ENCODE measurements at places on chromosomes 7 and 10.

DNA sequence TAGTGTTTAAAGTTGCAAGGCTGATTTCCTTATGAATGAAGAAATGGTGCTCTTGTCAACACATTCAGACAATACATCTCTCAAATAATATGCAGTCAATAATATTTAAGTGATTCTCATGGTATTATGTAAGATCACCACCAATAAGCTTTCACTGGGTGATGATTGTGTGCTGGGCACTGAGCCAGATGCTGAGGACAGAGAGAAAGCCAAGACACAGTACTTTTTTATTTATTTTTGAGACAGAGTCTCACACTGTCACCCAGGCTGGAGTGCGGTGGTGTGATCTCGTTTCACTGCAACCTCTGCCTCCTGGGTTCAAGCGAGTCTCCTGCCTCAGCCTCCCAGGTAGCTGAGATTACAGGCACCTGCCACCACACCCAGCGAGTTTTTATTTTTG, 130.6 kb upstream of the LSM8 start:
- no peak for DNase-seq

DNA sequence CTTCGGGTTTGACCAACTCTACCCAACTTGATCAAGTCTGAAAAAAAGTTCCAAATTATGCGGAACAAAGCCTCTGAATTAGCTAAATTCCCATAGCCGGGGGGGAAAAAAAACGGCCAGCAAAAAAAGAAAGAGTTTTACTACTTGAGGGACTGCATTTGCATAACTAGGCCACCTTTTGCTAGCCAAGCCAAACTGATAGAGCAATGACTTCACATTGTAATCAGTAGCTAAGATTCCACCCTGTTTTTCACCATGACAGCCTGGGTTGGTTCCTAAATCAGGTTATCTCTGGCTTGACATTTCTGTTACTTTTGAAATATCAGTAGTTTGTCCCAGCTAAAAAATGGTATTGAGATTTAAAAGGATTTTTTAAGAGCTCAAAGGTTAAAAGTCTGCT, 31.4 kb upstream of the CREB3L2 start:
- DNase-seq = no peak

DNA sequence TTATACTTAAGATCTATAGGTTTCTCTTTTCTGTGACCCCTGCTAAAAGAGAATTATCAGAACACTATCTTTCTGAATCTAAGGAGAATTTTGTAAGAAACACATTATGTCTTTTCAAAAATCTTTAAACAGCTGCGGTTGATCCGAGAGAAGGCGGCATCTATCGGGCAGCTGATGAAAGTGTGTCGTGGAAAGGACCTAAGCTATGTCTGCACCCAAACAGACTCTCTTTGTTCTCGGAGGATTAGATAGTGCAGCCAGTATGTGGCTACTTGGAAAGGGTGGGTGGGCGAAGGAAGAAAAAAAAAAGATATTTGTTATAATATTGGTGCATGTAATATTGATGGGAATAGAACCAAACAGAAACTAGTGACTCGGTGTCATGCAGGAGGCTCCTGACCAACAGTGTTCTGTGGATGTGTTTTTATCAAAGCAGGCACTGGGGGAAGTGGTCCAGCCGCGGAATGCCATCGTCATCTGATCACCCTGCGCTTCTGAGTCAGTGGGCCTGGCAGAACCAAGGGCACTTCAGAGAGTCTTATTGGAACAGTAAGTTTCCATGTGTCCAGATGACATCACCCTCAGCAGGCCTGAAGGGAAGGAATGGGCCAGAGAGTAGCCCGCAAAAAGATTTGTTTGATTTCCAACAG, 509.7 kb upstream of the AKR1E2 start:
- DNase-seq = no peak

DNA sequence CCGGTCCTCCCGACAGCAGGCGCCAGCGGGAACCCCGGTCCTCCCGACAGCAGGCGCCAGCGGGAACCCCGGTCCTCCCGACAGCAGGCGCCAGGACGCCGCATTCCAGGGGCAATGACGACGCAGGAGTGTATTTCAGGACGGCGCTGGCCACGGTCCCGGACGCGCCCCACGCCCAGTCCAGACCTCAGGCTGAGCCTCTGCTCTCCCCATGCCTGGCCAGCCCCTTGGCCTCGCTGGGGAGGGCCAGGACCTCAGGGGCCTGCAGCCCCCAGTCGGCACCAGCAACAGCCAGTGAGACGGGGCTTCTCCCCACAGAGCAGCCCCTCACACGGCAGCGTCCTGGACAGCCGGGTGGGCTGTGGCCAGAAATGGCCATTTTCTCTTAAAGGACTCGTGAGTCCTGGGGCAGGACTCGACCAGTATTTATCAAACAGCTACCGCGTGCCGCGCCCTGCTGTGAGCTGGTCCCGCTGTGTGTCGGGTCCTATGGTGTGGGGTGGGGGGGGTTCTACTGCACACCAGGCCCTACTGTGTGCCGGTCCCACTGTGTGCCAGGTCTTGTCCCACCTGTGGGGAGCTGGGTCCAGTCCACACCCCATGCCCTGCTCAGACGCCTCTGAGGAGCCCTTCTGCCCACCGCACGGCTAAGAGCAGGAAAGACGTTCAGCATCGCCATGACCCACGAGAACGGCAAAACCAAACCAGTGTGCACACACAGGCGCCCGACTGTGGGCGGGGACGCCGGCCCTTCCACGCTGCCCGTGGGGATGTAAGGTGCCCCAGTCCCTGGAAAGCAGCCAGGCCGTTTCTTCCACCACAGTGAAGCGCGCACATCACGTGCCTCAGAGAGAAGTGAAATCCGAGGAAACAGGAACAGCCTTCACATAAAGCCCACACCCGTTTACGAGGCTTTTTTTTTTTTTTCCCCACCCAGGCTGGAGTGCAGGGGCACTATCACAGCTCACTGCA, 33.3 kb downstream of the GET4 start:
- peak; percentile 83 for DNase-seq

DNA sequence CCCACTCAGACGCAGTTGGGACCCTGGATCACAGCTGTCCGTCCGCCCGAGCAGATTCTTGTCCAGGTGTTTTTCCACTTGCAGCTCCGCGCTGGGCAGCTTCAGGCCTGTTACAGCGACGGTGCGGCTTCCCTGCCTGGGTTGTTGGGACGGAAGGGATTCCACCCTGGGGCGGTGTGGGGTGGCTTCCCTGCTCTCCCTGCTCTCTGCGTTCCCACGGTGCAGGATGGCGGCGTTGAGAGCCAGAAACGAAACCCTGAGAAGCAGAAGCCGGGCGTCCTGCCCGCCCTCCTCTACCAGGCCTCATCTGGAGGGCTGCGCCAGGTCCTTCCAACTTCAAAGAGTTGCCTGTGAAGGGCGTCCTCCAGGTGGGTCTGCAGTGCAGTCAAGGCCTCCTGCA, 194.4 kb downstream of the ADARB2 start:
- DNase-seq = no peak

GRCh38 chr10:35356725-35357092, 20.4 kb downstream of the CCNY start:
- DNase-seq = no peak

GRCh38 chr7:36900988-36901710, 176.9 kb upstream of the AOAH start:
- DNase-seq = no peak

GRCh38 chr7:13282377-13282980, 595.0 kb downstream of the ARL4A start:
- DNase-seq = no peak

DNA sequence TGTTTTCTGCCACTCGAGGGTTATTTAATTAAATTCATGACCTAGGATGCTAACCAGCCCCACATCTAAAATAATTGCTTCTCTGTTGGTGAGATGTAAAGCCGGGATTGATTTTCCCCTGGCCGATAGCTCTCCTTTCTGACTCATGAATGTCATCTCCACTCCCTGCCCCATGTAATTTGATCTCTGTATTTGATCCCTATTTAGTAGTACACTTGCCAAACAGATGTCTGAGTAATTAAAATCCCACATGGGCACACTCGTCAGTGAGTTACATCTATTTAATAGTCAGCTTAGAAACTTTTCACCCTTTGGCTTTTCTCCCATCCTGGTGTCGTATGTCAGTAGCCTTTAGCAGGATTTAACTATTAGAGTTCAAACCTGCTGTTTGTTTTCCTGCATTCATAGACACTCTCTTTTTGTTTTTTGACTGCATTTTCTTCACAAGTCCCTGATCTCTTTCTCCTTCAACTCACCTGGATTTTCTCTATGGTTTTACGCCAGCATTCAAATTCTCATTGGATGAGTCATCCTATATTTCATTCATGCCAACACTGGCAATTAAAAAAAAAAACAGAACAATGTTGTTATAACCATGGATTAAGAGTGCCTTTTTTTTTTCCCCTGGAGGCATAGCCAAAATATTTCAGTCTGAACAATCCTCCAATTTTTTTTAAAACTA, 82.7 kb downstream of the SPAG6 start:
- no peak for DNase-seq

GRCh38 chr7:143416565-143417149, 8.0 kb upstream of the EPHA1 start:
- DNase-seq = no peak

Data from Peyer's patch (tissue), 4 donors.